T-helper 1 cell (primary cell): ENCODE measurements at places on chromosomes 2 and 18.

GRCh38 chr2:1833046-1833445 is 88.7 kb upstream of the PXDN start:
- DNase-seq, result no peak

DNA sequence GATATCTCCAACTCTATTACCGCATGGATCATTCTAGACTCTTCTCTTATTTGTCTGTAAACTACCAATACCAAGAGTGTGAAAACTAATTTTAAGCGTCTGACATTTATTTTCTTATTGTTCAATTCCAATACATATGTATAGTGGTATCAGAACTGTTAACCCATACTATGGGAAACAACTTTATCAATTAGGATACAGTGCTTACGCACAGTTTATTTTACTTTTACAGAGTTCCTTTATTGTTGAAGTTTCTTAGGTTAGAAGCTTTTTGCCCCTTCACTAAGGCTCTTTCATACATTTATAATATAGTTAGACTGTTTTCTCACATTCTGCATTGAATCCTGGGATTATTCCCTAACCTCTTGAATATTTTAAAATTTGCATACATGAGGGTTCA is 198.8 kb upstream of the RGPD4 start:
- DNase-seq, result no peak

DNA sequence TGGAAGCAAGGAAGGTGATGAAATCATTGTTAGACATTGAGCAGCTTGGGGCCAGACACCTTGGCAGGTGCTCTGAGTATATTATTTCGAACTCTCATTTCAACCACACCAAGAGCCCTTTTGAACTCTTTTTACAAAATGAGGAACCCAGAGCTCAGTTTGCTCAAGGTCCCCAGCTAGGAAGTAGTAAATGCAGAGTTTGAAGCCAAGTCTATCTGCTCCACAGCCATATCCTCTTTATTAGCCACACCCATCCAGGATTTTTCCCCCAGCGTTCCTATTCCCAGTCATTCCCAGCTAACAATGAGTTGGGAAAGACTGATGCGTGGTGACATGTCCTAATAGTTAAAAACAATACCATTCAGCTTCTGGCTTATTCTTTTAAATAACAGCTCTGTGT is 40.2 kb downstream of the SEMA4F start:
- no peak for DNase-seq

DNA sequence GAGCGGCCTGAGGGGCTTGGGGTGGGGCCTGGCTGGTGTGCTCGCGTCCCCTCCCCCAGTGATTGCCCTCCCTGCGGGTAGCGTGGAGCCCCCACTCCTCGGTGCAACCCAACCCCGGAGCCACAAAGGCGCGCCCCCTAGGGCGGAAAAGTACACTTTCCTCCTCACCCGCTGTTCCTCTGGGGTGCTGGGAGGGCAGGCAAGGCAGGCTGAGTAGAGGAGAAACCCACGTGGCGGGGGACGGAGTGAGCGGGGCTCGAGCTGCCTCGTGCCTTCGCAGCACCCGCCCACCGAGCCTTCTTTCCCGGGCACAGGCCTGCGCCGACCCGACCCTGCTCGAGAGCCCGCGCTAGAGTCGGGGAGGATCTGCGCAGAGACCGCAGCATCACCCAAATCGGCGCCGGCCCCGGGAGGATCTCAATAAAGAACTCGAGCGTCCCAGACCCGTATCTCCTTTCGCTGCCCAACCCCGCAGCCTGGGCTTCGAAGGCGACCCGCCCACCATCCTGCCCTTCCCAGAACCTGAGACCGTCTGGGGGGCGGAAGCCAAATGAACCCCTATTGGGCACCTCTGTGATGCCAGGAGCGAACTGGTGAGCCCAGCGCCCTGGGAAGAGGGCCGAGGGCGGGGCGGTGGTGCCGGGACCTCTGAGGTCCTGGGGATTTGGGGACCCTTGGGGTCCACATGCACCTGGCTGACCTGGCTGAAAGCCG is 1.5 kb downstream of the UCN start:
- no peak for DNase-seq

- DNase-seq, result no peak
Measured at GRCh38 chr18:32771169-32771751, 1.6 kb downstream of the KLHL14 start.

DNA sequence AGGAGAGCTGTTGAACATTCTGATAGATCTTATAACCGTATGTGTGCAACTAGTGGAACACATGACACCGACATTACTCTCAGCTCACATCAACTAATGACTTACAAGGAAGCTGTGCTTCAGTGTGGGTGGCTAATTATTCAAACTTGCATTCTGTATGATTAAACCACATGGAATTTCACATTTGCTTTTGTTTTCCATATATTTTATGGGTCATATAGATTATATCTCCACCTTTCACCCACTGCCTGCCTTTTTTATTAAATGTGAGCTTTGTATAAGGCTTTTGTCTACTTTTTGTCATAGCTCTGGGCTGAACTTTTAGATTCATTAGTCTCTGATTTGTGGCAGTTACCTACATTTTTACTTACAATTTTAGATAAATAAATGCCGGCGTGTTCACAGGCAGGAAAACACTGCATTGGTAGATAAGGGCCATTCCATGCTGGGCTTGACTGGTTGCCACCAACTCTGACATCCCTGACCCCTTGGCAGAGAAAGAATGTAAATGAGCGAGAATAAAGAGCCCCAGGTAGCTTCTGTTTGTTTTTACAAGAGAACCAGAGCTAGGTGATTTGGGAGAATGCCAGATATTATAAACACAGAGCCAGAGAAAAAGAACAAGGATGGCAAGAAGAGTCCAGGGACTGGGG is 35.7 kb downstream of the LYPD6 start:
- no peak for DNase-seq

- no peak for DNase-seq
Measured at GRCh38 chr2:174040417-174040701, 75.2 kb upstream of the SP3 start.

GRCh38 chr2:70340761-70341476 is 39.1 kb upstream of the FAM136A start:
- no peak for DNase-seq

DNA sequence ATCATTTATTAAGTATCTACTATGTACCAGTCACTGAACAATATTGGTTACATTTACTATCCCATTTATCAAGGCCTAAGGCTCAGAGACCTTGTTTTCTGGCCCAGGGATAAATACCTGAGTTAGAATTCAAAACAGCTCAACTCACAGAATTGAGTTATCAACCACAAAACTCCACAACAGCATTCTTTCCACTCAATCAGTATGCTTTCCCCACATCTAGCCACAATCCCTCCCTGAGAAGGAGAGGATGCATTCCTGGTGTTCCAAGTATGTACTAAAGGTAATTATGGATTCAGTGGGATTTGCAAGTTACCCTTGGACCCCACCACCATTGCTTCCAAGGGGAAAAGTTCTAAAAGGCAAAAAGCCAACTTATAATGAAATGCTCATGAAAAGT is 104.2 kb upstream of the PID1 start:
- no peak for DNase-seq

- DNase-seq, result no peak
Measured at GRCh38 chr2:240818293-240819125, 1.5 kb downstream of the KIF1A start.

GRCh38 chr2:103176294-103176915 is 414.6 kb downstream of the TMEM182 start:
- DNase-seq, result no peak

GRCh38 chr2:232319067-232319802 is 59.3 kb upstream of the ALPP start:
- DNase-seq, result no peak

- peak; percentile 88 for DNase-seq
Measured at GRCh38 chr2:218286570-218287459, 5.5 kb downstream of the TMBIM1 start.

GRCh38 chr2:226791056-226791486 is 8.5 kb downstream of the IRS1 start:
- no peak for DNase-seq

DNA sequence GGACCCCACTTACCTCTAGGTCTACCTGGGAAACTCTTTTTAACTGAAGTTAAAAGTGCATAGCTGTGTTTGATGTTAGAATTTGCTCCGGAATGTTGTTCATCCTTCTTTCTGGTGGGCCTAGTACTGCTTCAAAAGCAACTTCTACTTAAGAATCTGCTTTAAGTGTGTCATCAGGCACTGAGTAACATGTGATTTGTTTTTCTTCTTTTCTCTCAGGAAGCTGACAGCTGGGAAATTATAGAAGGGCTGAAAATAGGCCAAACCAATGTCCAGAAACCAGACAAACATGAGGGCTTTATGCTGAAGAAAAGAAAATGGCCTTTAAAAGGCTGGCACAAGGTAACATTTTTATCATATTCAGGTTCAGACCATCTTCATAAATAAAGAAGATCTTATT is 122.9 kb downstream of the PRKRA start:
- no peak for DNase-seq

- no peak for DNase-seq
Measured at GRCh38 chr2:222960126-222960525, 91.9 kb upstream of the KCNE4 start.

DNA sequence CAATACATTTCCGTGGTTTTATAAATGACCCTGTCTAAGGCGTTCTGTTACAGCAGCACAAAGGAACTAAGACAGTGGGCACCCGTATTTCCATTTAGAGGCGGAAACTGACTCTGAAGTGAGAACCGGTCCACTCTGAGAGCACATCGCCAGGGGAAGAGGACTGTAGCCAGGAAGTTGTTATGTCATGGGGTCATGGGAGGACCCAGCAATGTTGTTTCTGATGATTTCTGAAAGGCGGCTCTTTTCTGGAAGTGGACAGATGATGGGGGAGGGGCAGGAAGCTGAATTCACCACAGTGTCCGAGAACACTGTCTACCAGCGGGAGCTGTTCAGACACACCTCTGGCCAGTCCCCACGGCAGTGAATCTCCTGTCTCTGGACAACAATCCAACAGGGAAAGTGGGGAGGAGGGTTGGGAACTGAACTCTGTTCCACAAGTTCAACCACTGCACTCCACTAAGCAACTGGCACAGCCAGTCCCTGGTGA is 2.1 kb upstream of the LRRFIP1 start:
- DNase-seq, result no peak

DNA sequence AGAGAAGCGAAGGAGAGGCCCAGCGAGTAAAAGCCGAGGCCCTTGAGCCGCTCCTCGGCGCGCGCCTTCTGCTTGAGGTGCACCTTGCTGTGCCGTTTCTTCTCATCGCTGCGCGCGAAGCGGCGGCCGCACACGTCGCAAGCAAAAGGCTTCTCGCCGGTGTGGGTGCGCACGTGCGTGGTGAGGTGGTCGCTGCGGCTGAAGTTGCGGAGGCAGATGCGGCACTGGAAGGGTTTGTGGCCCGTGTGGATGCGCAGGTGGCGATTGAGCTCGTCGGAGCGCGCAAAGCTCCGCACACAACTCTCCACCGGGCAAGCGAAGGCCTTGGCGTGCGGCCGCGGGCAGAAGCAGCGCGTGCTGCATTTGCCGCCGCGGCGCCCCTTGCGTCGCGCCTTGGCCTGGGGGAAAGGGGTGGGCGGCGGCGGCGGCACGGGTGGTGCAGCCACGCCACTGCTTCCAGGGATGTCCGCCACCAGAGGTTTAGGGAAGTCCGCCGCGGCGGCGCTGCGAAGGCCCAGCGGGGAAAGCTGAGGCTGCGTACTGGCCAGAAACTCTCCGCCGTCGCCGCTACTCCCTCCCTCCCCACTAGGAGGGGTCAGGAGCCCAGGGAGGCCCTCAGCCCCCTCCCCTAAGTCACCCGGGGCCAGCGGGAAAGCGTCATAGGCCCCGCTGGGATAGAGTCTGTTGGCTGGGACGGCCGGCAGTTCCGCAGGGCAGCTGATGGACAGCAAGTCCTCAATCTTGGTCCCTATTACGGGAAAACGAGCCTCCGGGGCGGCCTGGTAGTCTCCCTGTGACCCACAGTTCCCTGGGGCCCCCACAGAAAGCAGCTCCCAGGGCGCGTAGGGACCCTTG is 1.7 kb downstream of the EGR4 start:
- no peak for DNase-seq

DNA sequence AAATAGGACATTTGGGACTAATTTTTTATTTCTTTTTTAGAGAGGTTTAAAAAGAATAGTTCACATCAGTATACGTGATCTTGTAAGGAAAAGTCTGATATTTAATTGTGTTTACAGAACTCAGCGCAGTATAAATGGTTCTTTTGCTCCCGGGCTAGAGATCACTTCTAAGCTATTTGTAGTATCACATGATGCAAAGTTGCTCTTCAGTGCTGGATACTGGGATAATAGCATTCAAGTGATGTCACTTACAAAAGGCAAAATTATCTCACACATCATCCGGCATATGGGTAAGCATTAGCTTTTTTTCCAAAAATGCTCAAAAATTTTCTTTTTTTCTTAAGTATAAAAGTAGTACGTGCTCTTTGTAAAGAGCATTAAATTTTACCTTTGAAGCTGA is 37.4 kb upstream of the CYP20A1 start:
- DNase-seq, result no peak

DNA sequence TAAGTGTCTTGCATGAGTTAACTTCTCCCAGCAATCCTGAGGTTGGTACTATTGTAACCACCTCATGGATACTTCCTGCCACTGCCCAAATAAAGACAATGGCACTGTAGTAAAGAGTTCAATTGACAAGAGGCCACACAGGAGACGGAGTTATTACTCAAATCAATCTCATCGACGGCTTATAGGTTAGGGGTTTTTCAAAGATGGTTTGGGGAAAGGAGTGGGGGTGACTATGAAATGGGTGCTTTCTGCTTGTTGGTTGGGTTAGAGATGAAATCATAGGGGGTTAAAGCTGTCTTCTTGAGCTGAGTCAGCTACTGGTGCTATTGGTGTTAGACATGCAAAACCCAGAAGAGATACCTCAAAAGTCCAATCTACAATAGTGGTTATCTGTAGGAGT is 1258.0 kb upstream of the ZEB2 start:
- DNase-seq, result no peak

DNA sequence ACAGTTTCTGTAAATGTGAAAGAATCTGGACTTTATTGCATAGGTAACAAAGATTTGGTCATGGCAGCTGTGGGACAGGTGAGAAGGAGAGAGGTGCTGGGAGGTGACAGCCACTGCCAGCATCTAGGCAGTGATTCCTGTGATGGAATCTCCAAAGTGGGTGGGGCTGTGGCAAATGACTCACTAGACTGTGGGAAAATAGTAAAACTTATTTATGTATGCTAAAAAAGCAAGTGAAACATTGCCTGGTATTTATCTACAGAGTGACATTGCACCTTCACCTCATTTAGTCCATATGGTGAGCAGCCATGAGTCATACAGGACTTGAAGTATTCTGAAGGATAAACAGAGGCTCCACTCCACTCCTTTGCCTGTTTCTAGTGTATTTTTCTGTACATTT is 145.3 kb upstream of the MEX3C start:
- no peak for DNase-seq

GRCh38 chr2:112712903-112713584 is 7.8 kb upstream of the NT5DC4 start:
- DNase-seq, result no peak

DNA sequence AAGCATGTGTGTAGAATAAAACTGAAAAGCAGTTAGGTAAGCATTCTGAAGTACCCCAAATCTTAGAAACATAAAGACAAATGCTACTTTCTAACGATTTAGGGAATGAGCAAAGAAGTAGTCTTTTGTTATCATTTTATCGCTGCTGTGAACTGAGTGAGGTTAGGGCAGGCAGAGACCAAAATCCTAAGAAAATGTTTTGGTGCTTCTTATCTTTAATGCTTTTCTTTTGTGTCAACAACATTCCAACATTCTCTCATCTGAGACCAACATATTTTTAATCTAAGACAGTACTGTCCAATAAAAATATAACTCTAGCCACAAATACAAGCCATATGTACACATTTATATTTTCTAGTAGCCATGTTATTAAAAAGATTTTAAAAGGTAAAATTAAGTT is 789.4 kb upstream of the PIK3C3 start:
- no peak for DNase-seq

GRCh38 chr2:68134120-68134519 is 23.6 kb upstream of the PNO1 start:
- no peak for DNase-seq
